ENCODE measurements at places on chromosomes 7 and 10.

DNA sequence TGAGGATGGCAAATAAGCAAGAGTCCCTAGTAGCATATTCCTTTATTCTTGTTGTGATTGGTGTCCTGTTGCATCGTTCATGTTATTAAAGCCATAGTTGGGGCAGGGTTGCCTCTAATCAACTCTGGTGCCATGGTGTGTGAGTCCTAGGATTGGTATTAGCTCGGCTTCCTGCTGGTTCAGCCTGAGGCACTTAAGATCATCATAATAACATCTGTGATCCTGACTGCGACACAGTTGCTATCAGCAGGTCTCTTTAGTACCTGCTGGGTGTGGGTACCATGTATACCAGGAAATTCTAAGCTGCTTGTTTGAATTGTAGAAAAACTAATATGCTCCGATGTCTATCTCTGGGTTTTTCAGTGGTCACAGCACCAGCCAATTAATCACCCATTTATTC, 1.6 kb downstream of the WEE2 start:
- DNase-seq = peak; percentile 58

DNA sequence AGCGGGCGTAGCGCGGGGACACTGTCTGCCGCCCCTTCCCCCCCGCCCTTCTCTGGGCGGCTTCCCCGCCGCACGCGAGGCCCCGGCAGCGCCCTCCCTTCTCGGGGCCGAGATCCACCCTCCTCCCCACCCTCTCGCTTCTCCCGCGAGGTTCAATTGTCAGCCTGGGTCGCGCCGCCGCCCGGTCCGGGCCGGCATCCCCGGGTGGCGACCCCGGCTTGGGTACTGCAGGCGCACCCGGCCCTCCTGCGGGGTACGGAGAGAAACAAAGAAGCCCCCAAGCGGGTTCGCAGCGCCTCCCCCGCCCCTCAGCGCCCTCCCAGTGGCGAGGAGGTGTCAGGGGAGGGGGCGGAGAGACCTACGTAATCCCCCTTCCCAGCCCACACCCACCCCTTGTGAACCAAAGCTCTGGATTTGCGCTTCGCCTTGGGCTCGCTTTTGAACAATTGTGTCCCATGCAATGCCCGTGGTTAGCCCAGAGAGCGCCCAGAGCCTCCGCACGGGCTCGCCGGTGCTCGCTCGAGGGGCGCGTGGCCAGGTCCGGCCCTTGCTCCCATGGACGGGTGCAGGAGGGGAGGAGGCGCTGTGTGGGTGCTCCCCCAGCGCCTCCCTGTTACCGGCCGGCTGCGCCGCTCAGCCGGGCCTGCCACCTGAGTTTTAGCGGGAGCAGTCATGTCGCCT, 634 bp downstream of the HECW1 start:
- DNase-seq = peak; percentile 48

DNA sequence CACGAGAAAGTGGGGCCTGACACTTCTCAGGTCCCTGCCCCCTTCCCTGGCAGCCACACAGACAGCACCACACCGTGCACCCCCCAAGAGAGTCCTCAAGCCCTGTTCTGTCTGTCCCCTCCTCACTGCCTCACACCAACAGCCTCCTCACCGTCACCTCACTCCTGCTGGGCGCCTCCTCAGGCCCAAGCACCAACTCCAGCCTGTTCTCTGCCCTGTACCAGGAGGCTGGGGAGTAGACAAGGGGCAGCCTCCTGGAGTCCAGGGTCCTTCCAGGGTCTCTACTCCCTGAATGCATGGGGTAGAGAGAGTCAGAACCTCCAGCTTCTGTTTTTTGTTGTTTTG, 26.9 kb upstream of the ELN start:
- no peak for DNase-seq

- no peak for DNase-seq
Observed at GRCh38 chr10:87864496-87865059, 1.2 kb downstream of the PTEN start.

- DNase-seq = no peak
Observed at GRCh38 chr7:2553108-2553507, 2.2 kb downstream of the BRAT1 start.

DNA sequence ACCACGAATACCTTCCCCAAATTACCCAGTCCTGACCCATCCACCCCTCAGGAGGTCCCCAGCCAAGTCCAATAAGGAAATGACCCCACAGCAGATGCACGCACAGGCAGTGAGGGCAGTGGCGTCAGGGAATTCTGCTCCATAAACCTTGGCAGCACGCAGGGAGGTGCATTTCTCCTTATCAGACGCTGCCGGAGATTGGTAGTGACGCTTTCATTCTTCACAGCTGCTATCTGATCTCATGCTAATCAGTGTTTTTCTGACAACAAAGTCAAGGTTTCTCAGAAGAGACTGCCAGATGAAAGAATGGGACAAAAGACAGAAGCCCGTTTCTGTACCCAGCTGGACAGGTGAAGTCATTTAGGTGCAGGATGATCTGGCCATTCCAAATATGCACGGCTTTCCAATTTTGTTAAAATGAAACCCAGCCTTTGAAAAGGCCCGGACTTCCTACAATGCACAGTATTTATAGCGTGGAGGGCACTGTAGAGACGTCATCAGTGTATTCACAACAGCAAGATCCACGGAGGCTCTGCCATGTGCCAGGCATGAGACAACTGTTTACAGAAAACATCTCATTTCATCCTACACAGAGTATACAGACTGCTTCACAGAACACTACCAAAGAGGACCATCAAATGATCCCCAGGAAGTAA, 35.3 kb downstream of the DIP2C start:
- no peak for DNase-seq

GRCh38 chr7:68640103-68640502, 958.2 kb upstream of the AUTS2 start:
- no peak for DNase-seq

- no peak for DNase-seq
Observed at GRCh38 chr7:31059551-31059950, 7.4 kb downstream of the ADCYAP1R1 start.

DNA sequence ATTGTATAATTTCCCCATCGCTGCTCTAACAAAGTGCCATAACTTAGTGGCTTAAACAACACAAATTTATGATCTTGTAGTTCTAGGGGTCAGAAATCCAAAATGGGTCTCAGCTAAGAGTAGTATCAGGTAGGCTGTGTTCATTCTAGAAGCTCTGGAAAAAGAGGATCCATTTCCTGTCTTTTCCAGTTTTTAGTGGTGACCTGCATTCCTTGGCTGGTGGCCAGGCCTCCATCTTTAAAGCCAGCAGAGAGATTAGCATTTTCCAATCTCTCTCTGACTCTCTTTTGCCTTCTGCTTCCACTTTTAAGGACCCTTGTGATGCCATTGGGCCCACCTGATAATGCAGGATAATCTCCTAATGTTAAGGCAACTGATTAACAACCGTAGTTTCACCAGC, 41.0 kb upstream of the C10orf120 start:
- no peak for DNase-seq

GRCh38 chr10:88389456-88389855, 193.7 kb downstream of the RNLS start:
- peak; percentile 61 for DNase-seq

- DNase-seq = no peak
Observed at GRCh38 chr7:30925913-30926312, 14.3 kb downstream of the AQP1 start.

GRCh38 chr7:47231032-47231431, 350.9 kb downstream of the TNS3 start:
- DNase-seq = no peak

GRCh38 chr7:1024876-1025742, 19.2 kb upstream of the GPR146 start:
- no peak for DNase-seq

DNA sequence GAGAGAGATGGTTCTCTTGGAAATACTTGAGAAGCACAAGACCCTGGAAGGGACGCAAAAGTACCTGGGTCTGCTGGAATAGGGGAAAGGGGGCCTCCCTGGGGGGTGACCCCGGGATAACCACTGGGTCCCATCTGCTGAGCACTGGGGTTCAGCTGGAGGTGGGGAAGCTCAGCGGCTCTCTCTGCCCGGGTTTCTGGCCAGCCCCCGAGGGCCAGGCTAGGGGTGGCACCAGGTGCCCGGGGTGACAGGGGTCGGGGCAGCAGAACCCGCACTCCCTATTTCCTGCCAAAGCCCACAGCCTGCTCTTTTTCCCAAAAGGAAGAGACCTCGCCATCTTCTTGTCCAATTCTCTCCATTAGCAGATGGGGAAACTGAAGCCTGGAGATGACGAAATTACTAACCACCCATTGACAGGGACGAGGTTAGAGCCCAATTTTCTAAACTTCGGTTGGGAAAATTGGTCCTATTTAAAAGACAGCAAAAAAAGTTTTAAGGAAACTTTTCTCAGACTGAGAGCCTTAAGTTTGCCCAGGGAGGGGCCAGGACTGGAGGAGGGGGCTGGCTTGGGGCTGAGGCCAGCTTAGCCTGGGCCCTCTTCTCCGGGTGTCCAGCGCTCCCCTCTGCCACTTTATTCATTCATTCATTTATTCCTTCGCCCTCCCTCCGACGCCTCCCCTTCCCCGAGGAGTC, 17.8 kb upstream of the GATA3 start:
- DNase-seq = no peak

GRCh38 chr10:84097787-84098353, 41.4 kb upstream of the GHITM start:
- peak; percentile 16 for DNase-seq

DNA sequence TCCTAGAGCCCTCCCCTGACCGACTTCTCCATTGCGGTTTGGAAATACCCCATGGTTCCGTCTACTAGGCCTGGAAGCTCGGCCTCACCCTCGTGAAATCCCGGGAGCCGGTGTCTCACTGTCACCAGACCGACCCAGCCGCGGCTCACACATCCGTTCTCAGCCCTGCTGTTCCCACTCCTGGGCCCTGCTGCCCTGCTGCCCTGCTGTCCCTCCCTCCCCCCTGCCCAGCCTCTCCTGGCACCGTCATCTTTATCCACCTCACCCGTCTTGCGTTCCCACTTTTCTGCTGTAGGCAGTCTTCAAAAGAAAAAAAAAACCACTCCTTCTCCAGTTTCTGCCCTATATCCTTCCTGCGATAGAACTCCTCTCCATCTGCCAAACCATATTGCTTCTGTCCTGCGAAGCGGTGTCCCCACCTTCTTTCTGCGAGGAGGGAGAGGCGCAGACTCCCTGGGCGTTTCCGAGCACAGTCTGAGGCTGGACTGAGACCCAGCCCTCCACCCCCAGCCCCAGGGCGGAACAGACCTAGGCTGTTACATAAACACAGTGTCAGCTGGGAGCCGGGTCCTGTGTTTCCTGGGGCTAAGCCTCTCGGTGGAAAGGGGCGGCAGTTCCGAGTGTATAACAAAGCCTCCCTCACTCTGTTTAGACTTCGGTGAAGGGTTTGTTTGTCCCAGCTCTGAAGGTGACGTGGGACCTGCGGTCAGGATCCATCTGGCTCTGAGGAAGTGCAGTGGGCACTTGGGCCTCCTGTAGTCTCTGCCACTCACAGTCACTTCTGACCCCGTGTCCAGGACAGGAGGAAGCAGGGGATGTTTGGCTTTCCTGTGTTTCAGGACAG, 2.8 kb downstream of the AGAP3 start:
- DNase-seq = peak; percentile 59

DNA sequence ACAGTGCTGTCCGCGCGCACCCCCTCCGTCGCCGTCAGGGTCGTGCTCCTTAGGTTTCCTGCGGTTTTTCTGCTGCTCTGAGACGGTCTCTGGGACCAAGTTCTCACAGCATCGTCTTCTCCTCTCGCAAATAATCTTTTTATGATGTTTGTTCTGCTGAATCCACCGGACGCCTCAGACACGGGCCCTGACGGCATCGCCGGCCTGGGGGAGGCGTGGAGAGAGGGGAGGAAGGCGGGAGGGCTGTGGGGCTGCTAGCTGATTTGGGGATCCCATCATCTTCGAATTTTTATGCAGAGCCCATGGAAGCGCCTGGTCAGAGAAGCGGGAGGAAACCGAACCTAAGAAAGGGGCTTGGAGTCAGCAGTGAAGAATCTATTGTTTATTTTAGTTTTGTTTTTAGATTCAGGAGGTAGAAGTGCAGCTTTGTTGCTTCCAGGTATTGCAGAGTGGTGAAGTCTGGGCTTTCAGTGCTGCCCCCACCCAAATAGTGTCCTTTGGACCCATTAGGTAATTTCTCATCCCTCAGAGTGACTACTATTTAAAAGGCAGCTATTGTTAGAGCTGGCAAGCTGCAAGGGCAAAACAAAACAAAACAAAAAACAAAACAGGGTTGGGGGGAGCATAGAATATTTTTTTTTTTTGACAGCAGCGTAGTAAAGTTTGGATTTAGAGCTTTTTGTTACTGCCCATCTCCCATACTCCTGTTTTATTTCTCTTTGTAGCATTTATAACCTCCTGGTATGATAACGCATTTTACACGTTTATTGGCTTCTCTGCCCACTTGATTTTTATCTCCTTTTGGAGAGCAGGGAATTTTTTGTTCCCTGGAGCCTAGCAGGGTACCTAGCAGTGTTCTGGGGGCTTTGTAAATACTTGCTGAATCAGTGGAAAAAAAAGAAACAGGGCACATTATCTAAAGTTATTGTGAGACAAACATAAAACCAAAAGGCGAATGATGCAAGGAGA, 92.6 kb downstream of the SPAG6 start:
- no peak for DNase-seq

DNA sequence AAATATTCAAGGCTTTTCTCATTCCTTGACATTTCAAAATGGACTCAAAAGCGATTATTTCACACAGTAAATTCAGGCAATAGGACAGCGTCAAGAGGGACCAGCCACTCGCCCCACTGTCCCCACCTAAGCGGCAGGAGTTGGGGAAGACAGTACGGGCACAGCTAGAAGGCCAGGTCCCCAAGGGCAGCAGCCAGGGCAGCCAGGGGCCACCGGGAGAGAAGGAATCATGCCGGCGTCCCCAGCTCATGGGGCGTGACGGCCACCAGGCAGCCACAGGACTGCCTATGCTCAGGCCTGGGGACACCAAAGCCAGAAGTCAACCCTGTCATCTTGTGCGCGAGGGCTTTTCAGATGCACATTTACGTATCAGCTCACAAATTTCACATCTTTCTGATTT, 225.7 kb upstream of the PPP2R2D start:
- DNase-seq = no peak

GRCh38 chr7:46932306-46932675, 649.6 kb downstream of the TNS3 start:
- no peak for DNase-seq

DNA sequence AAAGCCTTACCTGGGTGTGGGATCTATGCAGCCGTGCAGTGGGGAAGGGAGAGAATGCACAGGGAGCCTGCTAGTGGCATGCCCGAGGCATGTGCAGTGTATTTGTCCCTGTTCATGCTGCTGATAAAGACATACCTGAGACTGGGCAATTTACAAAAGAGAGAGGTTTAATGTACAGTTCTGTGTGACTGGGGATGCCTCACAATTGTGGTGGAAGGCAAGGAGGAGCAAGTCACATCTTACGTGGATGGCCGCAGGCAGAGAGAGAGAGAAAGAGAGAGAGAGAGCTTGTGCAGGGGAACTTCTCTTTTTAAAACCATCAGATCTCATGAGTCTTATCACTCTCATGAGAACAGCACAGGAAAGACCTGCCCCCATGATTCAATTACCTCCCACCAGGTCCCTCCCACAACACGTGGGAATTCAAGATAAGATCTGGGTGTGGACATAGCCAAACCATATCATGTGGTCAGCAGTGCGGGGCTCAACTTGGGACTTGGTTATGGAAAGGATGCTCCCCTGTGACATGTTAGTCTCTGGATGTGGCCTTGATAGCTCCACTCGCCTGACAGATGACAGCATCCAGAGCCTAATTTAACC, 128.9 kb downstream of the DOCK1 start:
- DNase-seq = no peak

- DNase-seq = peak; percentile 95
Observed at GRCh38 chr7:116259871-116260440, 49.6 kb downstream of the TES start.

- no peak for DNase-seq
Observed at GRCh38 chr10:75575940-75576339, 144.5 kb downstream of the LRMDA start.

- DNase-seq = no peak
Observed at GRCh38 chr10:114561008-114561523, 97.0 kb downstream of the ABLIM1 start.

GRCh38 chr7:55369427-55370400, 4.6 kb downstream of the LANCL2 start:
- peak; percentile 32 for DNase-seq

All from epithelial cell of esophagus (primary cell).